ENCODE measurements at places on chromosomes 2 and 18.

DNA sequence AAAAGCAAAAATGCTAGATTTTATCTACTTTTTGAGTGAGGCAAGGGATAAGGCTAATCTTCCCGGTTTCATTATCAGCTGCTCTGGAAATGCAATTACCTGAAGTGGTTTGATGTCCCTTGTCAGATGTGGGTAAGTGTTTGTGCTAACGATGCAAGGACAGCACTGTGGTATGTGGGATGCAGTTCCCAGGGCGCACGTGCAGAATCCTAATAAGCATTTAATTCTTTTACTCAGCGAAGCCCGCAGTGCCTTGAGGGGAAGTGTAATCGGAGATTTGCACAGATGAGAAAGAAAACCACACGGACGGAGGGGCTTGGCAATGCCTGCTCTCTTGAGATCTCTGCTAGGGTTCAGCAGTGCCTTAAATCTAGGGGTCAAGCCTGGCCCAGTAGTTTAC, 108.5 kb upstream of the LYPD6 start:
- no peak for DNase-seq

DNA sequence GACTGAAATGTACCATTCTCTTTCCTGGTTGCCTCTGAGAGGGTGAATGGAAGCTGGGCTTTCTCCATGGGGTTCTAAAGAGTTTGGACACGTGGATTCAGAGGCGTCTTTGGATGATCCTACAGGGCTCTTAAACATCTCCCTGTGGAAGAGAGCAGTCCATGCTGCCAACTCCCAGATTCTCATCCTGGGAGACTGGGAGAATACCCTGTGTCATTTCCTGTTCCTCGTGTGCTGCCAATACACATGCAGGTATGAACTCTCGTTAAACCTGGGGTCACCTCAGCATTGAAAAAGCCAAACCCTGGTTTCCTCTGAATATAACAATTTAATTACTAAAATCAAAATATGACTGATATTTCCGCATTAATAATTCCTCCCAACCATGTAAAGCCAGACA, 73.3 kb upstream of the NT5C1B start:
- DNase-seq, result no peak

DNA sequence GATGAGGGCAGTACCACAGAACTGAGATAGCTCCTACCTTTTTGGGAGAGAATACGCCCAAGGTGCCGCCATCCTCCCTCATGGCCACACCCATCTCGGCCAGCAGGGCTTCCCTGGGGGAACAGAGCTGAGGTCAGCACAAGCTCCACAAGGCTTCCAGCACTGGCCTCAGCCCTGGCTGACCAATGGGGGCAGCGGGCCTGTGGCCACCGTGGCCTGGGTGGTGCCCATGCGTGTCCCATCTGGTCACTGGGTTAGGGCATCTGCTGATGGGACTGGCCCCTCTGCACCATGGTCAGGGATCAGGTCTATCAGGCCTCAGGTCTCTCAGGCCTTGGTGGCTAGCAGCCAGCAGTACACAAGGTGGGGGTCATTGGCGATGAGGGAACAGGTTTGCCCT, 50.9 kb downstream of the KIF1A start:
- no peak for DNase-seq

DNA sequence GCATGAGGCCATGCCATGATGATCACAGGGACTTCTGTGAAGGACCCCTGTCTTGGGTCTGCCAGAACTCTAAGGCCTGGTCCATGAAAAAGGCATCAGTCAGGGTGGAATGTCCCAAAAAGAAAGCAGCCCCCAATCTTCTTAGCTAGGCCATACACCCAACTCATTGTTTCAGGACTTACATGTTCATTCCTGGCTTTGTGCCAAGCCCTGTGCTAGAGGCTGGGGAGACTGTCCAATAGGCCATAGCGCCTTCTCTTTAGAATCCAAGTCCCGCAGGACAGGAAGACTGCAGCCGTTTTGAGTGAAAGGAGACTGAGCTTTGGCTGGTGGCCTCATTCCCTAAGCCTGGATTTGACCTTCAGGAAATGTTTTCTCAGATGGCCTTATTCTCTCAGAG, 247.3 kb downstream of the PRKCE start:
- DNase-seq, result no peak

DNA sequence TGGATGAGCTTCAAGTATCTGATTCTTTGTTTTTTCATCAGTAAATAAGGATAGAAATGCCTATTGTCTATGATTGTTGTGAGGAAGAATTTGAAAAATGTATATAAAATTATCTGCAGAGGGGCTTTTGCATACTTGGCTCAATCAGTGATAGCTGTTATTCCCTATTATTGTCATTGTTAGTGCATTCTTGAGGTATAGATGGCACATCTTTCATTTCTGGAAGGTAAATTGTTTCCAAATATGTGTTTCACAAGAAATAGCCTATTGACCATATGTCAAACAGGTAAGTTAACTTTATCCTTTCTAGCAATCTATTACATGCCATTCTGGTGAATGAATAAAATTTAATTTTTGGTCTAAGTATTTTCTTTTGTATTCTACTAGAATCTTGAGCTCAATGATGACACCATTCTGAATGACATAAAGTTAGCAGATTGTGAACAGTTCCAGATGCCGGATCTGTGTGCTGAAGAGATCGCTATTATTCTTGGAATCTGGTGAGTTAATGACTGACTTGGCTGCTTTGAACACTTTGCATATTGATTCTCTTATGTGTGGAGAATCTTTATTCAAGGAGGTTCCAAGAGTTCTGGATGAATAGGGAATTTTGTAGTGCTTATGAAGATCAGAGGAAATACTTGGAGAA, 44.2 kb downstream of the TTC27 start:
- no peak for DNase-seq

DNA sequence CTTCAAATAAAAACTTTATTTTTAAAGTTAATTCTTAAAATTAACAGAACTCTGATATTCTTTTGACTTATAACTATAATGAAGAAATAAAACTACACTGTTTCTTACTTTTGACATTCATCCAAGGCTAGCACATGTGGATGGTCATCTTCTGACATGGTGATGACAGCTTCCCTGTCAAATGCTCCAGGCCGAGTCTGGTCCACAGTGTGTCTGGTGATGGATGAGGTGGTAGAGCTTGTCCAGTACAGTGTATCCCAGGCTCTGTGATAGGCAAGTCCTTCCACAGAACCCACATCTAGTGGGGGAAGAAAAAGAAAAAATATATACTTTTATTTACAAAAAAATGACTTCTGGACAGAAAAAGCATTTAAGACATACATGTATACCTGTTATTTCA, 1529.5 kb downstream of the LRP1B start:
- DNase-seq, result no peak
